D721Med (cell line): ENCODE measurements at places on chromosomes 1 and 21.

GRCh38 chr1:3482378-3482849 lies 27.9 kb downstream of the ARHGEF16 start:
- no peak for DNase-seq

DNA sequence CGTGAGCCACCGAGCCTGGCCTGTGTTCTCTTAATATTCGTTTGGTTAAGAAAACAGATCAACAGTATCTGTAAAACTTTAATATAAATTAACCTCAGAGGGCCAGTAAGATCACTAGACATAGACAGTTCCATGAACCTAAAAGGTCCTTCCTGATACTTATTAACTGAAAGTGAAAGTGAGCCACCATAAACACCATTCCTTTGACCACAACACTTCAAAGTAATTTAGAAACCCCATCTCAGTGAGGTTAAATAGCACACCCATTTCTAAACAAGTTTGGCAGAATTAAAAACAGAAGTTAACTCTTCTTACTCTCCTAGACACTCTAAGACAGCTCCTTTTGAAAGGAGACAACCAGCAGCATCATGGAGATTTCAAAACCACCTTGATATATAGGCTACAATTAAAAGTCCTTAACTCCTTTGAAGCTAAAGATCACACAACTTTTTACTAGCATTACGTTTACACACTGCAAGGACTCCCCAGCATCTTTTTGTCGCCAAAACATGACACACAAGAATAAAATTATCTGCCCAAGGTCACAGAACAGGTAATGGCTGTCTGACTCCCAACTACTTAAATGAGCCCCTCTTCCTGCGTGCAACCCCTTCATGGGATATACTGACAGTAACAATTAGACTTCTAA lies 2.2 kb downstream of the RNF19B start:
- DNase-seq, result no peak

GRCh38 chr1:195754874-195755273 lies 853.4 kb downstream of the KCNT2 start:
- no peak for DNase-seq

DNA sequence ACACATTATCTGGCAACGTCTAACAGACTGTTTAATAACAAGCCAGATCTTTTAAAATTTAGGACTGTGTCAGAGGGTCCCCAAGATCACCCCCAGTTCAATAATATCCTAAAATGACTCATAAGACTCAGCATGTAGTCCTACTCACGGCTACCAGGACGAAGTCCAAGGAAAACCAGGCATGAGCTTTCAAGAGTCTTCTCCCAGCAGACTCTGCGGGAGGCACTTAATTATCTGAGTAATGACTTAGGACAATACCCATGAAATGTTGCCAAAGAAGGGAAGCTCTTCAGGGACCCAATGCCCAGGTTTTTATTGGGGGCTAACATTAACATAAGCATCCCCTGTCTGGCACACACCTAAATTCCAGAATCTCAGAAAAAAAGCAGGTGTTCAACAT lies 7.0 kb downstream of the HFM1 start:
- no peak for DNase-seq

- DNase-seq, result no peak
Observed at GRCh38 chr1:215146240-215146975, 63.9 kb downstream of the KCNK2 start.

DNA sequence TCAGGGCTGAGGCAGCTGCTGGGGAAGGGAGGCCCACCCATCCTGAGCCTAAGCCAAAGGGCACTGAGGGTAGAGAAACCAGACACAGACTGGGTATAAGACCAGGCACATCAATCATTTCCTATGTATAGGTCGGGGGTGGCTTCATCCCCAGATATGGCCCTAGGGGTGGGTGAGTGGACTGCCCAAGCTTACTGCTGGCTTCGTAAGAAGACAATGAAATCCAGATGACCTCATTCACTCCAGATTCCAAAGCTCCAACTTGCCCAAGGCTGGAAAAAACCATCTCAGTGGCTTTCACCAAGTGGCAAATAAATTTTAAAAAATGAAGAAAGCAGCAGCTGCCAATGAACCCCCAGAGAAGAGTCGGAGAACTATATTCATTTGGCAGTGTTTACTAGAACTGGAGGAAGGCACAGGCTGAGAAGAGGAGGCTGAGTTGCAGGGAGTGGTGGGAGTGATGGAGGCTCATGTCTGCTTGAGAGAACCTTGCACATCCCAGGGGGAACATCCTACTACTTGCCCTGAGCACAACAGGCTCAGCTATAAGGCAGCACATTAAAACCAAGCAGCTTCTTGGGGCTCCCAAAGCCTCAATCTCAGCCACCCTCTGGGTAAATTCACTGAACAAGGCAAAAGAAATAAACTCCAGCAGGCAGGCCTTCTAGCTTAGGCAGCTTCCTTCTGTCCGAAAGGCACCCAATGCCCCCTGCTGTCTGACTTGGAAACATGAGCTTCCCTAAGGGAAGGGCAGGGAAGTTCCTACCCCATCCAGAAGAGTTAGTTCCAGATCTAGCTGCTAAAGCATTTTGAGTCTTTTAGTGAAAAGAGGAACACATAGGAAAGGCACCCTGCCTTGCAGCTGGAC lies 14.1 kb downstream of the PEA15 start:
- DNase-seq, result no peak

- DNase-seq, result no peak
Observed at GRCh38 chr1:114502080-114502479, 8.9 kb downstream of the TRIM33 start.

DNA sequence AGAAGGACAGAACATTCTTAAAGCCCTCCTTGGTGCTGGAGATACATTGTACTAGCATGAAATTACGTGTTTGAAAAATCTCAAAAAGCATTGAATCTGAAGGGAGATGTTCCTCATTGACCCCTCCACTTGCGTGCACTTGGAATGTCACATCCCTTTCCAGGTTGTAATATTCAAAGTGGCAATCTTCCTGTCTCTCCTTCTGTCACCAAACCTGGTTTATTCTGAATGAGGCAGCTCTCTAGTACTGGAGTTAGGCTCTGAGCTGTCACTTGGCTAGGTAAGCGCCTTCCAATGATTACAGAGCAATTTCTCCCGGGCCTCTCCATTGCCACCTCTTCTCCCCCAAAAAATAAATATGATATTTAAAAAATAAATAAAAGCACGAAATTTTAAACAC lies 855 bp downstream of the DSCAM start:
- no peak for DNase-seq

DNA sequence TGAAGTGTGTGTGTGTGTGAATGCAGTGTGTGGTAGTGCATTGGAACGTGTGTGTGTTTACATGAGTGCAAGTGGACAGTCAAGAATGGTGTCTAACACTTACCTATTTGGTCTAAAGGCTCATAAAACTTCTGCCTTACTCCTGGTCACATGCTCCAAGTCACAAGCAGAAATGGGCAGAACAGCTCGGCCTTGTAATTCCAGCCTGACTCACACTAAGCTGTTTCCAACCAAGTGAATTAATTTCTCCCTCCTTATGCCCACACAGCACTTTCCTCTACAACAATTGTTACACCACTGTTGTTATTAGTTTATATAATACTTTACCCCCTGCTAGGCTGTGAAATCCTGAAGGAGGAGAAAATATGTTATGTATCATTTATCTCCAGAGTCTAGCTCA lies 43.8 kb downstream of the DDR2 start:
- DNase-seq, result no peak

- no peak for DNase-seq
Observed at GRCh38 chr1:2384130-2384860, 7.1 kb downstream of the MORN1 start.

GRCh38 chr1:102120910-102121309 lies 124.2 kb upstream of the OLFM3 start:
- no peak for DNase-seq

DNA sequence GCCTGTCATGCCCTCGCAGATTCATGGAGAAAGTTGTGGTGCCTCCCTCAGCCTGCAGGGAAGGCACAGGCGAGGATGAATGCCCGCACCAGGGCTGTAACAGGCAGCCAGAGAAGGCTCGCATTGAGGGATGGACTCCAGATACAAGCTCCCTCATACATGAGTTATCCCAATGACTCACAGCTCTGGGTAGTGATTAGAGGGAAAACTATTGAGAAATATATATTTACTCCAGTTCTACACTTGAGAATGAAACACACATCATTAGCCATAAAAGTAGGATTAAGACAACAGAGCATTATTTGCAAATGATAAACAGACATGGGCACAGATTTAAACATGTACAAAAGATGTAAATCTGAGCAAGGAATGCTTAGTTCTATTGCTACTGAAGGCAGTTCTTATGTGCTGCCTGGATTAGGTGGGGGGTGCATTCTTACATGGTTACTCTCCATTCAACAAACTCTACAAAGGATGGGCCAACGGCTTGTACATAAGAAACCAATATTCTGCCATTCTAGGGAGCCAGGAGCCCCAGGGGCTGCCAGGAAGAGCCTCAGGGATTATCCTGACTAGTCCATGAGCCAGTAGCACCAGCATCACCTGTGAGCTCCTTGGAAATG lies 97.9 kb downstream of the CSMD2 start:
- no peak for DNase-seq

DNA sequence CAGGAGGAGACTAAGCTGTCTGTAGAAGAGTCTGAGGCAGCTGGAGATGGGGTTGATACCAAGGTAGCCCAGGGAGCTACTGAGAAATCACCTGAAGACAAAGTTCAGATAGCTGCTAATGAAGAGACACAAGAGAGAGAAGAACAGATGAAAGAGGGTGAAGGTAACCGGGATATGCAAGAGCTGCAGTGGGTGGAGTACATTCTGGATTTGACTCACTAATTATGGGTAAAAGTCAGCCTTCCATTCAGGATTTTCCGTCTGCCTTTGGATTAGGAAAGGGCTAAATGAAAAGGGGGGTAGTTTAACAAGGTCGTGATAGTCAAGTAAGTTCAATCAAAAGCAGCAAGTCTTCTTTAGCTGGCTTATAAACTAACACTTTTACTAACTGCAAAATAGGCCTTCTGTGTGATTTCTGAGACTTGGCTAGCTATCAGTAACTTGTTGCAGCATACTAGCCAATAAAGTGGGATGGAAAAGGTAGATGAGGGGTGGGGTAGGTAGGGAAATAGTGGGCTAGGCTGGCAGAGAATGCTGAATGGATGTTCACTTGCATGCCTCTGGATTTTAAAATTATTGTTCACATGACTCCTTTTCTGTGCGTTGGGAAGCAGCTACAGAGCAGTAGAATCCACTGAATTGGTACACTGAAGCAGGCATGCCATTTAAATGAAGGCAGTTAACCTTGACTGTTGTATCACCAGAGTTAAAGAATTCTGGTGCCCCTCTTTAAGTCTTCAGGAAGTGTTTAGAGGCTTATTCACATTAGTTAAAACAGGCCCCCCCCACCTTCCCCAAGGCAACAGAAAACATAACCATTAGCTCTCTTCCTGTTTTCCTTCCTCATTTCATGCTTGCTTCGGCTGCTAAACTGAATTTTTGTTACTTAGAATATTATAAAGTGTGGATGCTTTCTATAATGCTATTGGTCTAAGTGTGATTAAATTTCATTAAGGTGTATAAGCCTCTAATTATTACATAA lies 15.4 kb downstream of the CCDC17 start:
- no peak for DNase-seq

DNA sequence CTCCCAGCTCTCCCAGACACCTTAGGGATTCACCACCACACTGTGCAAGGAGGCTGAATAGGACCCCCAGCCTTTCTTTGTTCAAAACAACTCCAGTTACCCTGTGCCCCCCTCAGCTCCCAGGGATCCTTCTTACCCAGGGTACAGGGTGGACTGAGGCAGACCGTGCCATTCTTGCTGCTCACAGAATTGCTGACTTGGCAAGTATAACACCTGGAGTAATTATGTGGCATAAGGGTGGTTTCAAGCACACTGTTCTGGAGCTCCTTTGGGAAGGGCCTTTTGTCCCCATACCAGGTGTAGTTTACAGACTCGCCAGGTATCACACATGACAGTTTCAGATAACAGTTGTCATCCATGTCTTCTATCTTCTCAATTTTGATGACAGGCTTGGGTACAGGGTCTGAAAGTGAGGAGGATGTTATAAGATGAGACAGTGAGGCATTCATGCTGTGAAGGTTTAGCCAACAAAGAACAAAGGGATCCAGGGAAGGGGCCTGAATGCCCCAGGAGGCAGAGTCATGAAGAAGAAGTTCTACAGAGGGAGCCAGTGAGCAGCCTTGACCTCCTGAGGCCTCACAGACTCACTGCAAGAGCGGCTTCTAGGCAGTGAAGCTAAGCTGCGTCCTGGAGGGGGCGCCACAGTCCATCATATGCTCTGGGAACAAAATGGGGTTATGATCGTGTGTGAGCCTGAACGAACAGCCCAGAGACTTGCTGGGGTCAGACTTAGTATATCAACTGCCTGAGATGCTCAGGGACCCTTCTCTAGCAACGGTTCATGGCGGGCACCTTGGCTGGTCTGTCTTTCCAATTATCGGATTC lies 30.3 kb downstream of the CD48 start:
- no peak for DNase-seq

DNA sequence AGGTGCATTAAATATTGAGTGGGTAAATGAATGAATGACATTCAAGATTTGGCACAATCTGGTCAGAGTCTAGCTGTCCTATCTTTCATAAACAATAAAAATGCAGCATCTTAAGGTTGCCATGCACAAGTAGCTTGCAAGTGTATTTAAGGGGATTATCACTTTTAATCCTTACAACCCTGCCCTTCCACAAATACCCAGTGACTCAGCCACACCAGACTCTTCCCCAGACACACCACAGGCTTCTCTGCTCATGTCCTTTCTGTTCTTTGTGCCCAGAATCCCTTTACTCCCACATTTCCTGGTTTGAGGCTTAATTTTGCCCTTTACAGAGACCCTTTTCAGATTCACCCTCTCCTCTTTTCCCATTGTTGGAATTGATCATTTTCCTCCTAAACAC lies 59.8 kb downstream of the KIRREL1 start:
- DNase-seq, result peak; percentile 84

GRCh38 chr1:1684031-1684681 lies 8.4 kb downstream of the SLC35E2B start:
- no peak for DNase-seq

- no peak for DNase-seq
Observed at GRCh38 chr1:67831850-67832513, 1.3 kb downstream of the GNG12 start.

DNA sequence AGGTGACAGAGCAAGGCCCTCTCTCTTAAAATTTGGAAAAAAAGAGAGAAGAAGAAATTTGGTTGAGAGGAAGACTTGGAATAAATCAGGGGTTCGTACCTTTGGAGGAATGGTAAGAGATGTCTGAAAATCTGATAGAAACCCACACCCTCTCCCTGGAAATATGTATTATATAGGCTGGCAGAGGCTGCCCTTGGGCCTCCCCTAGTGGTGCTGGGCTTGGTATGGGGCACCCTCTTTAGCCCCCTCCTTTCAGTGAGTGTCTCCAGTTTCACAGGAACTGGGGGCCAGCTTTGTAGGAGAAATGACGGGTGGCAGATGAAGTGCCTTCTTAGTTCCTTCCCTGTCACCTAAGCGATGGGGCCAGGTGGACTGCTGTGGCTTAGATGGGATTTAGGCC lies 82.9 kb upstream of the SLC2A1 start:
- DNase-seq, result no peak

DNA sequence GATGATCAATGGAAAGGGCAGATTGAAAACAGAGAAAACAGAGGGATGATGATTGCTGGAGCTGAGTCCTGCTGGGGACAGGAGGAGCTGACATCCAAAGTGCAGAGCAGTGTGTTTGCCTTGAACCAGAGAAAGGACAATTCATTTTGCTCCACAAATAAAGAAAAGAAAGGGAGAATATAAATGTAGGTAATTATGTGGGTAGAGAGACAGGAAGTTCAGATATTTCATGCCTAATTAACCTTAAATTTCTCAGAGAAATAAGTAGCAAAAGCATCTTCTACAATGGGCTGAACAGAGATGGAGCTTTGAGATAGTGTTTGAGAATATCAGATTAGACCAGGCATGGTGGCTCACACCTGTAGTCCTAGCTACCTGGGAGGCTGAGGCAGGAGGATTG lies 93.2 kb downstream of the TNFSF18 start:
- DNase-seq, result no peak

- no peak for DNase-seq
Observed at GRCh38 chr1:192476802-192477298, 98.7 kb upstream of the RGS1 start.
